AG04450 (cell line): ENCODE measurements at places on chromosomes 13 and 19. TPM values are rescaled to one million over a fixed set of nuclear protein-coding genes. Genes with fewer than 3 reads are reported as not detected.

Gene CYP2F1
- not detected in 2 replicates for polyA plus RNA-seq

- no peak for DNase-seq
These were observed 48.0 kb upstream of the WASF3 start for GRCh38 chr13:26509491-26509890.

DNA sequence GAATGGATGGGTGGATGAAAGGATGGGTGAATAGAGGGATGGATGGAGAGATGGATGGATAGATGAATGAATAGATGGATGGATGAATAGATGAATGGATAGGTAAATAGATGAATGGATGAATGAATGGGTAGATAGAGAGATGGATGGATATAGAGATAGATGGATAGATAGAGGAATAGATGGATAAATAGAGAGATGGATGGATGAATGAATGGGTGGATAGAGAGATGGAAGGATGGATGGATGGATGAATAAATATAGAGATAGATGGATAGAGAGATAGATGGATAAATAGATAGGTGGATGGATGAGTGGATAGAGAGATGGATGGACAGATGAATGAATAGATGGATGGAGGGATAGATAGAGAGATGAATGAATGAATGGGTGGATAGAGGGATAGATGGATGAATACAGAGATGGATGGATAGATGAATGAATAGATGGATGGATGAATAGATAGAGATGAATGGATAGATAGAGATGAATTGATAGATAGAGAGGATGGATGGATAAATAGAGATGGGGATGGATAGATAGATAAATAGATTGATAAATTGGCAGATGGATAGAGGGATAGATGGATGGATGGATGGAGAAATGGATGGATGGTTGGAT lies 106.7 kb upstream of the SOX1 start:
- DNase-seq, result no peak

DNA sequence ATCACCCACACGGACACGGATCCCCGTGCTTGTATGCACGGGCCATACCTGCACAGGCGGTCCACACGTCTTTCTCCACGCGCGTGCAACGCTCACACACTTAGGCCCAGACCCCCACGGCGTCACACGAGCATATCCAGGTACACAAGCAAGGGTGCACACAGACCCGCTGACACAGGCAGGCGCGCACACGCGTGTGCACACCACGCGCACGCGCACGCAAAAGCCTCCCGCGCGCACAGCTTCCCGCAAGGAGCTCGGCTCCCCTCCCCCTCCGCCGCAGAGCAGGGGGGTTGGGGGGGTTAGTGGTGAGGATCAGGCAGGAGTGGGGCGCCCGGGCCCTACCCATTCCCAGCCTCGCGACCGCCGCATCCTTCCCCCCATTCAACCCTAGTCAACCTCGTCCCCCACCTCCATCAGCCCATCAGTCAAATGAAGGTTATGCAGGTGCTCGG lies 407 bp downstream of the RAB3A start:
- DNase-seq, result no peak

- no peak for DNase-seq
These were observed 6.5 kb upstream of the TIMM50 start for GRCh38 chr19:39474139-39474620.

- no peak for DNase-seq
These were observed 66.7 kb downstream of the ATP11A start for GRCh38 chr13:112756511-112756966.

- no peak for DNase-seq
These were observed 1.3 kb downstream of the ZNF607 start for GRCh38 chr19:37718304-37718703.
